ENCODE measurements at places on chromosomes 12 and 14.

GRCh38 chr12:132622437-132623071 is 4.0 kb downstream of the P2RX2 start:
- no peak for DNase-seq

GRCh38 chr14:104439625-104440024 is 139.9 kb upstream of the C14orf180 start:
- DNase-seq = peak; percentile 14

GRCh38 chr14:101714394-101714793 is 47.1 kb upstream of the PPP2R5C start:
- no peak for DNase-seq

GRCh38 chr12:124319368-124320050 is 24.6 kb downstream of the RFLNA start:
- DNase-seq = no peak

All from stimulated activated CD8-positive, alpha-beta memory T cell treated with anti-CD3 and anti-CD28 coated beads, Interleukin-4, amount 100 ng/mL, for 48 hours (primary cell).